ENCODE measurements at places on chromosomes 7 and 10.

- DNase-seq: no peak
These were observed 422.5 kb downstream of the HTR7 start for GRCh38 chr10:90435296-90435695.

DNA sequence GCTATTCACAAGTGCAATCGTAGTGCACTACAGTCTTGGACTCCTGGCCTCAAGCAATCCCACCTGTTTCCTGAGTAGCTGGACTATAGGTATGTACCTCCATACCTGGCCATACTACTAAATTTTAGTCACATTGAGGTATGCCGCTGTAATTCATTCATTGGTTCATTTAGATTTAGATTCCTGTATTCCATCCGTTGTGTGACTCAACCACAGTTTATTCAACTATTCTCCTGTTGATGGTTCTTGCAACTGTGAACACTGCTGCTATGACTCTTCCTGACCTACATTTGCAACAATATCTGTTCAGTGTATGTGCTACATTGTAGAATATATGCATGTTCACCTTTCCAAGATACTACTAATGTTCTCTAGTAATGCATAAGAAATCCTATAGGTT lies 8.0 kb upstream of the ZCCHC24 start:
- no peak for DNase-seq

DNA sequence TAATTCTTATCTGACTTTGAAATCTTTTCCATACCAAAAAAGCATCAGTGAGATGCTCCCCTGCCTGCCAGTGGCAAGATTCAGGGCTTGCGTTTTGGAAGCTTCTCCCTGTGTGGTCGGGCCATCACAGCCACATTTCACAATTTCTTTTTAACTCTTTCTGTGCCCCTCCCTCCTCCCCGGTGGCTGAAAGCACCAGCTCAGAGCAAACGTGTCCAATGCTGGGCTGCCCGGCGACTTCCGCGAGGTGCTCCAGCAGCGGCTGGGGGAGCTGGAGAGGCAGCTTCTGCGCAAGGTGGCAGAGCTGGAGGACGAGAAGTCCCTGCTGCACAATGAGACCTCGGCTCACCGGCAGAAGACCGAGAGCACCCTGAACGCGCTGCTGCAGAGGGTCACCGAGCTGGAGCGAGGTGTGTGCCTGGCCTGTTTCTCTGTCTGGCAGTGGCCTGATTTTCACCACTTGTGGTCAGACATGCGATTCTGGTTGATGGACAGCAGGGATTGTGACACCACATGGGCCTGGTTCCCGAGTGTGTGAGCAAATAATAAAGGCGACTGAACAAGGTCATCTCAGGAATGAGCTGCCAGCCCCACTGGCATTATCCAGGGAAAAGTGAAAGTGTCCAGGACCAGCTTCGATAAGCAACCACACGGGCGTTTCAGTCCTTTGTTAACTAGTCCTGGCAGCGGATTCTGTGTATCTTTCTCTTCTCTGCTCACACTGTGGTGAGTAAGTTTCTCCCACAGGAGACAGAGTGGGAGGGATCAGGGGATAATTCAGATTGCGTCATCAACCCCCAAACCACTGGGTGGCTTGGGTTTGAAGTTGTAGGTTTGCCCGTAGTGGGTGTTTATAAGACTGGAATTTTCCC lies 2.6 kb downstream of the NPTX2 start:
- no peak for DNase-seq

GRCh38 chr7:102463841-102464576 lies 654 bp downstream of the ALKBH4 start:
- no peak for DNase-seq

DNA sequence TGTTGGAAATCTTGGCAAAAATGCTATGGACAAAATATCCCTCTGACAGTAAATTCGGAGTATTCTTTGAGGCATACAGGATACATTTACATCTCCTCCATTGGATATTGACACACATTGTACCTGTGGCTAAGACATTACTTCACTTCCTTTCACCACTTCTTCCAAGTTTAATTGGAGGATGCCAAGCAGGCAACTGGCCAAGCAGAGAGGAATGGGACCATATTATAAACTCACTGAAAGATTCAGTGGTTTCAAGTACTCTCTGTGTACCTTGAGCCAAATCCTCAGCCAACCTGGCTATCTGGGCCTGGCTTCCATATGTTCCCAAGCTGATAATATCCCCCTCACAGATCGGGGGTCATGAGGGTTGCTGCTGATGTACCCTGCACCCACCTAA lies 14.7 kb upstream of the JCAD start:
- DNase-seq: no peak

DNA sequence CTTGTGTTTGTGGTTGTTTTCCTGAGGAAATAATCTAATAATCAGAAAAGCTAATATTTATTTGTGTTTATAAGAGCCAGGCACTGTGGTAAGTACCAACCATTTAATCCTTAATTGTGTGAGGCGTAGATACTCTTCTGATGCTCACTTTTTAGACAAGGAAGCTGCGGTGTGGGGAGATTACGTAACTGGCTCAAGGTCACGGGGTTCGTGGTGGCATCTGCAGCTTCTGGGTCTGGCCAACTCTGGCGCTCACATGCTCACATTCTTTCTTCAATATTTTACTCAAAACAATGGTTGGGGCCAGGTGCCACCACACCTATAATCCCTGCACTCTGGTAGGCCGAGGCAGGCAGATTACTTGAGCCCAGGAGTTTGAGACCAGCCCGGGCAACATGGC lies 77.6 kb downstream of the RALA start:
- DNase-seq: no peak

GRCh38 chr10:1874533-1874932 lies 137.2 kb upstream of the ADARB2 start:
- no peak for DNase-seq

- DNase-seq: no peak
These were observed 136.2 kb upstream of the INSYN2A start for GRCh38 chr10:127332631-127333030.

GRCh38 chr10:99658622-99659030 lies 683 bp upstream of the ENTPD7 start:
- DNase-seq: no peak

DNA sequence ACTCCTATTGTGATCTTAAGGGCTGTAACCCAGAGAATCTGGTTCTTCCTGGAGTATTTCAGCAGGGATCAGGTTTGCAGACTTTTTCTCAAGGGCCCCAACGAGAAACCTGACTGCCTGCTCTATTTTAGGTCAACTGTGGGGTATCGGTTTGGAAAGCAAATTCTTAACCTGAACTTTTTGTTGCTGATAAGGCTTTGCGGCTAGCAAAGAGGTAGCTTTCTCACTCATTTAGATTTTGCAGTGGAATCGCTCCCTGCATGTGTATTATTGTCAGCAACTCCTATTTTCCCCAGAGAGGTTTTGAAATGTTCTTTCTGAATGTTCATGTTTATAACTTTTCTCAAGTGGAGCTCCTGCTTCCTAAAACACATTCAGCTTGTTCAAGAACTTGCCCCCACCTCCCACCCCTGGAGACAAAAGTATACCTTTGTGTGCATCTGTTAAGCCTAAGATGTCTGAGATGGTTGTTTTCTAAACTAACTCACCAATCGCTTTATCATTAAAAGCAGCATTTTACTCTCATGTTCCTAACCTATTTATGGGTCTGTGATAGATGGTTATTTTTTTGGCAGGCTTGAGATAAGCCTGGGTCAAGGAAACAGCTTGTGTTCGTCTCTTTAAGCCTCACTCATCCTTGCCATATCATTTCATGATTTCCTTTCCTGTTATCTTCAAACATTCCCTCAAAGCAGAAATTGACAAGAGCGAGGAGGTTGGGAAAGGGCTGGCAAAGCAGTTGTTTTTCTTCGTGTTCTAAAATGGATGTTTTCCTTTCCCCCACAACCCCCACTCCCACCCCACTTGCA lies 129.8 kb downstream of the BAMBI start:
- no peak for DNase-seq

Measured in activated effector memory CD4-positive, alpha-beta T cell treated with Interleukin-2 at 50 U/mL for 16 hours (primary cell).